ENCODE measurements at places on chromosomes 4 and X. TPM values are rescaled to one million over a fixed set of nuclear protein-coding genes. Genes with fewer than 3 reads are reported as not detected.

Gene SCRG1
- total RNA-seq, result 0.37 TPM

Gene POU4F2
- total RNA-seq, result not detected

- peak; percentile 20 for DNase-seq
- peaks cover 33% of the 10 kb centered on the region for H3K4me1 ChIP-seq
- H3K36me3 ChIP-seq, result no peaks in the 10 kb centered on the region
- H3K4me3 ChIP-seq, result no peak overlapping the region
Measured at GRCh38 chr4:10051517-10052135, 30.3 kb upstream of the SLC2A9 start.

Gene SYNPO2
- total RNA-seq, result 0.09 TPM

Gene ETFDH
- total RNA-seq, result 8.6 TPM

Gene NSUN7
- 37.4 TPM for total RNA-seq

DNA sequence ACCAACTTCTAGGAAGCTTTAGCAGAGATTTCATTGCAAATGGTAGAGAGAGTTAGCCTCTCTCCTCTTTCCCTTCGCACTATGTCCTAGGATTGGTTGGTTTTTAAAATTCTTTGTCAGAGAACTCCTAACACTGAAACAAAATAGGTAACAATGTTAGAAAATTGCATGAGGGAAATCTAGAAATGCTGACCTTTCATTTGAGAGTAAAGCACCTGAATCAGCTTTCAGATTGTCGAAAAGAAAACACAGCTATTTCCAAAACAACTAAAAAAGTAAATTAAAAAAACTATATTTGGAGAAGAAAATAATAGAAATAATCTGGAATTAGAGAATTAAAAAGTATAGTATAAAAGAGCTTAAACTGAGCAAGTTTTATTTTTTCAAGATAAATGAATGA lies 108.1 kb upstream of the GK2 start:
- no peaks in the 10 kb centered on the region for H3K27me3 ChIP-seq
- H3K36me3 ChIP-seq, result no peaks in the 10 kb centered on the region
- no peak for DNase-seq

DNA sequence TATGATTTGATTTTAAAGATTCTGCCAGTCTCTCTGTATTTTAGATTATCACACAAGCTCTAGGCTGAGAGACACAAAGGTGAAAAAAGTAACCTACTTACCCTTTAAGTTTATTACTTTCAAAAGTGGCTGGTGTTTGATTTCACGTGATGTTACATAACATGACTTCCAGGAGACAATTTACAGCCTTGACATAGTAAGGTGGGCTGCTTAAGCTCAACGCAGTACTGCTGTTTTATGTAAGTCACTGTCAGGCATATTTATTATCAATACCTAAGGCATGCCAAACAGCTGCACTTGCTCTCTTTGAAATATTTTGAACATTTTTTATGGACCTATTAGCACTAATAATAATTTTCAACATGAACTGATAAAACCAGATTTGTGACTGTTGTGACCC lies 451.5 kb upstream of the FAM241A start:
- no peaks in the 10 kb centered on the region for H3K36me3 ChIP-seq
- no peak for DNase-seq
- H3K4me3 ChIP-seq, result no peak overlapping the region
- no peaks in the 10 kb centered on the region for H3K27me3 ChIP-seq
- no peak overlapping the region for H3K27ac ChIP-seq

DNA sequence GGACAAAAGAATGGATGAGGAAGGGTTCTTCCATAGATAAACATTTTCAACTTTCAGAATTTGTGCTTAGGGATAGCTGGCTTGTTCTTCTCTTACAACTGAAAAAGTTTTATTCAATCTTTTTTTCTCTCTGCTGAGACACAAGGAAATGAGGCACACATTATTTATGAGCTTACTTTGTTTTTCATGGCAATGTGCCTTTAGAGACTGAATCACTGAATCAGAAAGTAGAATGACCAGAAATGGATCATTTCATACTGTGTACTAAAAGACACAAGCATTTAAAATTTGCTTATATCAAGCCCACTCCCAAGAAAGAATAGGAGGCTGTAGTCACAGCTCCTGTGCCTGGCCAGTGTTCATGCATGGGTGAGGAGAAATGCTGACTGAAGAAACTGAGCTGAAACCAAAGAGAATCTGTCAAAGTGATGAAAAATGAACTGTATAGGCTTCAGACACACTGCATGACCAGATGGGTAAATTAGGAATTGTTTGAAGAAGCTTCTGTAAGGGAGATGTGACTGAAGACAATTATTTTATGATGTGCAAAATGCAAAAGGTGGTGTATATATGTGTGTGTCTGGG lies 413.8 kb downstream of the RAPGEF2 start:
- H3K4me3 ChIP-seq, result no peak overlapping the region
- H3K27ac ChIP-seq, result no peak overlapping the region
- no peak for DNase-seq
- no peaks in the 10 kb centered on the region for H3K27me3 ChIP-seq
- no peaks in the 10 kb centered on the region for H3K36me3 ChIP-seq

DNA sequence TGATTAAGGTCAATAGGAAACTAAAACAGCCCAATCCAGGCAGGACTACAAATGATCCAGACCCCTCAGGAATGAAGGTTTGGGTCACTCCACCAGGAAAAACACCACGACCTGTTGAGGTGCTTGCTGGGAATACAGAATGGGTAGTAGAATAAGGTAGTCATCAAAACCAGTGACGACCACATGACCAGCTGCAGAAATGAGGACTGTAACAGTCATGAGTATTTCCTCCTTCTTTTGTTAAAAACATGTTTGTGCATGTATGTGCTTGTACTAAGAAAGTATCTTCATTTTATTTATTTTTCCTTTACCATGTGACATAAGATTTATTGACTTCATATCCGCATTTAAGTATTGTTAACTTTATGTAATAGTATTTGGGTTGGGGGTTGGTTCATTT lies 603.5 kb upstream of the NR3C2 start:
- DNase-seq, result no peak
- H3K27ac ChIP-seq, result no peak overlapping the region

Gene ETDC
- total RNA-seq, result not detected

DNA sequence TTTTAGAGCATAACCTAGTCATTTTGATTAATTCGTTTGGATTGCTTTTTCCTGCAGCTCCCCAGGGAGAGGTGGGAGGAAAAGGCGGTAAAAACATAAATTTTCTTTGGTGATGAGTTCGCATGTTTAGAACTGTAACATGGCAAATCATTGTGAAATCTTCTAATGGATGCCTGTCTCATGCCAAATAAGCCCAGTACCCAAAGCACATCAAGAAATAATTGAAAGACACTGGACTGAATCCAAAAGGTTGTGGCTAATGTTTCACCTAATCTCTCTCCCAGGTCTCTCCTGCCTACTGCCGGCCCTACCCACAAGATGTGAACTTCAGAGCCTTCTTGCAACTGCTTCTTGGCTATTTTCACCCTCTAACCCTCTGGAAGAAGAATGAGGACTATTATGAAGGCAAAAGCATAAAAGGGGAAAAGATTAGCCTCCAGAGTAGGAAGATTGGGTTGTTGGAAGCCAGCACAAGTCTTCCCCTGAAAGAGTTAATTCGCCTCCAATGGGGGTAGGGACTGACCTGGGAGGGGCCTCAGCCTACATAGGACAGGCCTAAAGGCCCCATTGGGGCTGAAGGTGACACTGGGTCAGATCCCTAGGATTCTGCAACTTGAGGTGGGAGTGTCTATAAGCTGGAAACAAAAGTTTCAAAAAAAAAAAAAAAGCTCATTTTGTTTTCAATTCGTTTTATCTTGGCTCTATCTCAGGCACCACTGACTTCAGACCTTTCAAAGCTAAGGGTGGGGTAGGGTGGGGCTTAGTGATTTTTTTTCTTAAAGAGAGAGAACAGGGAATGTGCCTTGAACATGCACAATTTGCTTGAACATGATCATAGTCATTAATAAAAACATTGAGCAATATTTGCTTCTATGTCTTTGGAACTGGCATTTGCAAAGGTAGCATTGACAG lies 278.6 kb upstream of the KLF3 start:
- peaks cover 19% of the 10 kb centered on the region for H3K4me1 ChIP-seq
- DNase-seq, result peak; percentile 34
- H3K36me3 ChIP-seq, result no peaks in the 10 kb centered on the region
- no peaks in the 10 kb centered on the region for H3K27me3 ChIP-seq

Gene LUZP4
- total RNA-seq, result not detected

DNA sequence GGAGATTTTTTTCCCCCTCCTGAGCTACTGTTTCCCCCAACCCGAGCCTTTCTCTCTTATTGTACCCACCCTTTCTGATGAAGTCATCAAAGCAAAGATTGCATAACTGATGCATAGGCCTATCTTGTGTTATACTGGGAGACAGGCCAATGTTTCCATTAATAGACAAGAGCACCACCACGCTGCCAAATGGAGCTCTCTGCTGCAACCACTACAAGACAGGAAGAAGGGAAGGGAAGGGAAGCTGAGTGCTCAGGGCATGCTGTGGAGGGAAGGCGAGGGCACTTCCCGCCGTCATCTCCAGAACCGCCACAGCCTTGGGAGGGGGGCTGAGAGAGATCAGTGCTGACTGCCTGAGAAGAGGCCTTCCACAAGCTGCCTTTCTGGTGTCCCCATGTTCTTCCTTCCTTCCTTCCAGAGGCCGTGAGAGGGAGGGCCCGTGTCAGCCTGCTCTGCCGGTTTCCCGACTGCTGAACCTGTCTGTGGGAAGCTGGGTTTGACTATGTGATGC lies 75.0 kb downstream of the MGST2 start:
- peaks cover 39% of the 10 kb centered on the region for H3K4me1 ChIP-seq
- H3K27me3 ChIP-seq, result no peaks in the 10 kb centered on the region
- H3K36me3 ChIP-seq, result no peaks in the 10 kb centered on the region
- no peak overlapping the region for H3K27ac ChIP-seq
- DNase-seq, result no peak

DNA sequence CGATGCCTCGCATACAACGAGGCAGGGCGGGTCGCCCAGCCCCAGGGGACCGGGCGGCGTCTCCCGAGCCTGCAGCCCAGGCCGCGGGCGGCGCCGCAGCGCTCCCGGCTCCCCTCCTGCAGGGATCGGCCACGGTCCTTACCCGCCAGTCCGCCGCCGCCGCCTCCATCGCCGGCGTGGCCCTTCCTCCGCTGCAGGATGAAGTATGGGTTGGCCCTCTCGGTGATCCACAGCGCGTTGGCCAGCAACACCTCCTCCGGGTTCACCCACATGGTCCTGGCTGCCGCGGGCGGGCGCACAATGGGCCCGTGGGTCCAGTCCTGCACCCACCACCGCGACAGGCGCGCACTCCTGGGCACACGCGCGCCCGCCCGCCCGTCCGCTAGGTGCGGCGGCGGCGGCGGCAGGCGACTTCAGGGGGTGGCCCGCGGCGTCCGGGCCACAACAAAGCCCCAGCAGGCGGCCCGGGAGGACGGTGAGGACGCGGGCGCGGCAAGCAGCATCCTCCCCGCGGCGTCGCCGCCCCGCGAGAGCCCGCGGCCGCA lies 339 bp downstream of the TBC1D9 start:
- H3K4me1 ChIP-seq, result peaks cover 9% of the 10 kb centered on the region
- H3K4me3 ChIP-seq, result peak overlapping the region; percentile 82
- H3K27me3 ChIP-seq, result peaks cover 76% of the 10 kb centered on the region
- no peaks in the 10 kb centered on the region for H3K36me3 ChIP-seq
- peak; percentile 78 for DNase-seq

Gene PPP2R2C
- total RNA-seq, result 2.5 TPM

Gene ASB9
- 1.1 TPM for total RNA-seq

GRCh38 chrX:98448524-98448923 lies 1564.8 kb downstream of the RPA4 start:
- no peaks in the 10 kb centered on the region for H3K4me1 ChIP-seq
- H3K36me3 ChIP-seq, result no peaks in the 10 kb centered on the region
- H3K4me3 ChIP-seq, result no peak overlapping the region
- no peak for DNase-seq

- H3K36me3 ChIP-seq, result no peaks in the 10 kb centered on the region
- peaks cover 90% of the 10 kb centered on the region for H3K27me3 ChIP-seq
- no peak overlapping the region for H3K4me3 ChIP-seq
- H3K4me1 ChIP-seq, result peaks cover 31% of the 10 kb centered on the region
- DNase-seq, result peak; percentile 69
Measured at GRCh38 chr4:3486541-3487540, 23.7 kb downstream of the DOK7 start.

DNA sequence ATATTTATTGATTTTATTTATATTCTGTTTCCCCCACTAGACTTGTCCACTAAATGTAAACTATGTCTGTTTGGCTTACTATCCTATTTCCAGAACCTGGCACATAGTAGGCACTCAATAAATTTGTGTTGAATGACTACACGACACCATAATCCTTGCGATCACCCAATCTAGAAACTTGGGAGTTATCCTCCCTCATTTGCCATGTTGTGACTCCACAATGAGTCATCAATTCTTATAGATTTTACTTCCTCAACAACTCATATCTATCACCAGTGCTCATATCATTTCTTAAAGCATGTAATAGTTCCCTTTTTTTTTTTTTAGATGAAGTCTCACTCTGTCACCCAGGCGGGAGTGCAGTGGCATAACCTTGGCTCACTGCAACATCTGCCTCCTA lies 39.9 kb upstream of the VAMP7 start:
- H3K27me3 ChIP-seq, result no peaks in the 10 kb centered on the region
- no peak overlapping the region for H3K4me3 ChIP-seq
- H3K27ac ChIP-seq, result no peak overlapping the region
- no peak for DNase-seq
- H3K4me1 ChIP-seq, result no peaks in the 10 kb centered on the region
- no peaks in the 10 kb centered on the region for H3K36me3 ChIP-seq

DNA sequence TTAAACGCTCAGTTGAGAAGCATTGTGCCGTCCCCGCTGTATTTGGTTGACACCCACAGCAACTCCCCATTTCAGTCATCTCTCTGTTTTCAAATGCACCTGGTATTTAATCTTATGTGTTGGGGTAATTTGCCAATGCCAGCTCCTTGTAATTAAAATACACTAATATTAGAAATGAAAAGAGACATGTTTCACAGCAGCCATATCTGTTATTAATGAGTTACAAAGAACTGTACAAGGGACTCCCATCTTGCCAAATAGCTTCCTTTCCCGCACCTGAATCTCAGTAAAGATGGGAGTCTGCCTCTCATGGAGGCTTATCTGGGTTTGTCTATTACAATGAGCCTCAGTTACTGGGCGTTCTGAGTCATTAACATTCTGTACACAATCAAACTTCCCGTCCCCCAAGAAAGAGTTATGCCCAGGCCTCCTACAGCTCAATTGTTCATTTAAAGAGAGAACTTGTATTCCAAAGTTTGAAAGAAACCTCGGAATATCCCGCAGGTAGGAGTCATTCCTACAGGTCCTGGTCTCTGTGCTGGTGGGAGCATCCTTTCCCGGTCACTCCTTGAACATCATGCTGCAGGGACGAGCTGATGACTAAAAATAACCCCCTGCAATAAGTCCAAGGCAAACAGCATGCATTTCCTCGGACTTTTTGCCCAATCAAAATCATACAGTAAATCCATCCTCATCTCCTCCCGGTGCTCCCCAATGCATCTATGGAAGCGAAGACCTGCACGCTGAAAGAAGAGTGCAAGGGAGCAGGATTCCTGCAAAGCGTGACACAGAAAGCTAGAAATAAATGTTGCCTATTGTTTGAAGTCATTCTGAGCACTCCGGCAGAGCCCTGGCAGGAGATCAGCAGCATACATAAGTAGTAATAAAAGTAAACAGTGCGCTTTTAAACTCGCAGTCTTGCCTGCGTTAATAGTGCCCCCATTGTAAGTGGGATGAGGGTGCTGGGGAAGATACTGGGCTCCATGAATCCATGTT lies 926 bp downstream of the NDP start:
- H3K27ac ChIP-seq, result no peak overlapping the region
- no peak for DNase-seq
- H3K27me3 ChIP-seq, result peaks cover 6% of the 10 kb centered on the region
- H3K4me1 ChIP-seq, result peaks cover 30% of the 10 kb centered on the region
- peak overlapping the region; percentile 26 for H3K4me3 ChIP-seq
- no peaks in the 10 kb centered on the region for H3K36me3 ChIP-seq
